ENCODE measurements at places on chromosomes 2 and 18.

- no peak for DNase-seq
Observed at GRCh38 chr2:29108225-29108624, 7.0 kb upstream of the CLIP4 start.

DNA sequence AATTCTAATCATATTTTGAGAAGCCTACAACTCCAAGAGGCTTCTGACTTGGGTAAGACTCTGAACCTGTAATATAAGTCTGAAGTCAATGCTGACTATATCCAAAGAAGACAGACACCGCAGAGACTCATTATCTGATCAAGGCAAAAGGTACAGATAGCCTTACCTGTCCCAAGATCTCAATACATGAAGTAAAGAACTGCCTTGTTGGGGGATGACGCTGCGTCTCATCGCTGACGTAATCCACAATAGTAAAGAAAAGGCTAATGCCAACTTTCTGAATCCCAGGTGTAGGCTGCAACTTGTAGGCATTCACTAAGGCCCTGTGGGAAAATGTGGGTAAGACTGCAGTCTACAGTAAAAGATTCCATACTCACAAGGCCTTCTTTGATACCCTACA, 62.1 kb downstream of the SIGLEC15 start:
- DNase-seq: no peak

DNA sequence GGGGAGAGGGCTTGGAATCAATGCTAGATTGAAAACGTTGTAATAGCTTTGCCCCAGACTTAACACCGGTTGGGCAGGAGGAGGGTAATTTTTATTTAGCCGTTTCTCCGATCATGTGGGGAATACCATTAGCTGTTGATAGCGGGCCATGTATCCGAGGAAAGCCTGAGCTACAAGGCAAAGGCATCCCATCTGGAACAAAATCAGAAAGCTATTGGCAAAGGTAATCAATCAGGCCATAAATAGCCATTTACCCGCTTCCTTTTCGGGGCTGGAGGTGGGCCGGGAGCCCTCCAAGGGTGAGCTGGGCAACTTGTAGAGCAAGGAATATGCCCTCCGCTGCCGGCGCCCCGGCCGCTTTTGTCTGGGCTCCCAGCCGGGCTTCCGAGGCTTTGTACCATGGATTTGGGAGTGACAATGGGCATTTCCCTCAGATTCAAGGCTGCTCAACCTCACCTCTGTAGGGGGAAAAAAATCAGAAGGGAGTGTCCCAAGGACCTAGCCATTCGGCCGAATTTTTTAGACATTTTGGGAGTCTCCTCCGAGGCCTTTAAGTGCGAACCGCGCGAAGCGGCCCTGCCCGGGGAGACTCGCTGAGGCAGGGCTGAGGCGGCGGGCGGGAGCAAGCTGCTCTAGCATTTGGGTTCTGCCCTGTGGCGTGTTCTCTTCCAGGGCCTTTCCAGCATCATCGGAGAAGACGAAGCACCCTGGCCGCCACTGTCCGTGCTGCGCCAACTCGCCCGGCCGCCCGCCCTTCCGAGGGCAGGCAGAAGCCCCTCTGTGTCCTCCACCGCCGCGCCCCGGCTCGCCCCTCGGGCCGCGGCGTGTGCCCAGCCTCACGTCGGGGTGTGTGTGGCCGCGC, 1.1 kb upstream of the HOXD9 start:
- DNase-seq: no peak

DNA sequence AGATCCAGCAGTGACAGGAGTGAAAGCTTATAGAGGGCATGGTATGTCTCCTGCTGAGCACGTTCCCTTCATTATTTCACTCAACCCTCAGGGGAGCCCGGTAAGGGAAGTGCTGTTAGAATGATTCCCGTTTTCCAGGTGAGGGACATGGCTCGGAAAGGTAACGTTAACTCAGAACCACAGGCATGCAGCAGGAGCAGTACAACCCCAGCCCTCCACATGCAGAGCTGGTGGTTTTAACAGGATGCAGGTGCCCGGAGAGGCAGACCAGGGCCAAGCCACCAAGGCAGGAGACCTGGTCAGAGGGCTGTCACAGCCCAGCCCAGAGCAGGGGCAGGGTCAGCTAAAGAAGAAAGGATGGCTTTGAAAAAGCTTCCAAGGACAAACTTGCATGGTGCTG, 268.5 kb downstream of the SH3BP4 start:
- DNase-seq: no peak

DNA sequence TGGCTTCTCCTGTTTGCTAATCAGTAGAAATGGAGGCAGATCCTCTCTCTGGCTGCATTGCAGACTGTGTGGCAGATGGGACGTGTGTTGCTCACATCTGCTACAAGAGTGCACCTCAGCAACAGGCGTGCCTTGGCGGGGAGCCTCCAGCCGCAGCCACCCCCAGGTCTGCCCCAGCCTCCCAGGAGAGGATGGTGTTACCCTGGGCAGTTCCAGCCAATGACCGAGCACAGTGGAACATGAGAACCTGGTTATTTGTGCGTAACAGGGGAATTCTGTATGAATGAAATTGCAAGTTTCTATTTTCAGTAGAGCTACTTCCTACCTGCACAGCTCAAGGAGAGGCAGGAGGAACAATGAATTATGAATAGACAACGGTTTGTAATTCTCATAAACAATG, 130.6 kb upstream of the CBLN2 start:
- DNase-seq: no peak

GRCh38 chr2:231467016-231467545, 2.8 kb upstream of the NCL start:
- DNase-seq: peak; percentile 41

- DNase-seq: no peak
Observed at GRCh38 chr2:157726946-157727345, 98.3 kb upstream of the ACVR1C start.

- peak; percentile 35 for DNase-seq
Observed at GRCh38 chr2:1795261-1796231, 51.2 kb upstream of the PXDN start.

DNA sequence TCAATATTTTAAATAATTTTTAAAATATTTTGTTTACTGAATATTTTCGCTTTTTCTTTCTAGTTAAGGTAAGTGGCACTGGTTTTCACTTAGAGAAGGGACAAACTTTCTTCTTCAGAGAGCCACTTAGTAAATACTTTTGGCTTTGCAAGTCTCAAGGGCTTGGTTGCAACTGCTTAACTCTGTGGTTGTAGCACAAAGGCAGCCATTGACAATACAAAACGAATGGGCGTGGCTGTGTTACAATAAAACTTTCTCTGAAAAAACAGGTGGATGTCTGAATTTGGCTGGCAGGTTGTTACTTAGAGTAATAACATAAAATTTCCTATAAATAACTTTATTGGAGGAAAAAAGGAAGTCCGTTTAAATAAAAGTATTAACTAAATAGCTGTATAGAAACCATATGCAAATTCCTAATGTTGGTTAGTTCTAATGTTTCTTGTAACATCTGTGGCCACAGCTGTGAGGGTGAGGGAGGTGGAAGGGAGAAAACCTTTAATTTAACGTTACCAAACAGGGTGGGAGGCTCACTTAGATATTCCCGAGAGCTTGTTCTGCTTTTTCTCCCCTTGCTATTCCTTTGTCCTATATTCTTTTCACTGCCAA, 62.4 kb upstream of the TNP1 start:
- DNase-seq: no peak

- DNase-seq: no peak
Observed at GRCh38 chr2:199115169-199115568, 342.6 kb downstream of the SATB2 start.

- DNase-seq: peak; percentile 17
Observed at GRCh38 chr18:64019922-64020756, 50.3 kb downstream of the SERPINB8 start.

- no peak for DNase-seq
Observed at GRCh38 chr2:6392966-6393365, 472.7 kb downstream of the CMPK2 start.

DNA sequence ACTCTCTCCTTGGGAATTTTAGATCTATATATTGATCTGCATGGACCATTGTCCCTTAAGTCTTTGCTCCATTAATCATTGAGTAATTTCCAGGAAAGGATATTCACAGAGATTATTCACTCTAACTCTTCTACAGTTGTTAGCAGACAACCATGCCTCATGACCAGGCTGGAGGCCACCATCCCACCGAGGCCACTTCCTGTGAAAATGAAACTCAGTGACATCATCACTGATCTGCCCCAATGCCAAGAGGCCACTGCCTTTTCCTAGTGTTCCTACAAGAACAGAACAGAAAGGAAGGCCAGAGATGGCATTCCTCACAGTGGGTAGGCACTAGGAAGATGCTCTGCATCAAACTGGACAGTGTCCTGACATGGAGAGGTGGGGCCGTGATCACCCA, 161.3 kb downstream of the DTNA start:
- peak; percentile 10 for DNase-seq

DNA sequence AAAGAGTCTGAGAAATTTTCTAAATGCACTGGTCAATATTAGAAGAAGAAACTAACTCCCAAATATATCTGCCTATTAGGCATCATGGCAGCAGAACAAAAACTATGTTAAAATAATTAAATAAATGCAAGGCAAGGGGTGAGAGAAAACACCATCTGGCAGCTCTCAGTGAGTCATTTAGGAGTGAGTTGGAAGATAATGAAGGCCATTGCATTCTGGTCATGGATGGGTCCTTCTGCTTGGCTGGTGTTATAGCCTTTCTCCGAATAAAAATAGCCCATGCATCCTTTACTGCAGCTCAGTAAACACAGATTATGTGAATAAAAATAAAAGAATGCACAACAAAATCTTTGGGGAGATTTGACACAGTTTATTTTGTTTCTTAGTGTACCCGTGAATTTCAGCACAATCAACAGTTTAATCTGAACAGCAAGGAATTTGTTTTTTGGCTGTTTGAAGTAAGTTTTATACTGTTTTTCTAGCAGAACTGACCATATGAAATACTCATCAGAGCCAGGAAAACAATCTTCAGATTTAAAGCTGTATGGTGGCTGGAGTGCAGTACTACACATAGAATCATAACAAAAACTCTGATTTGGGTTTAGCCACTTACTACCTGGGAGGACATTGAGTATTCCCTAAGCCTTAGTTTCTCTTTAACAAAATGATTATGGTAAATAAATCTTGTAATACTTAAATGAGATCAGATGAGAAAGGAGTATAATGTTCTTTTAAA, 225.1 kb upstream of the ITGA4 start:
- DNase-seq: no peak

DNA sequence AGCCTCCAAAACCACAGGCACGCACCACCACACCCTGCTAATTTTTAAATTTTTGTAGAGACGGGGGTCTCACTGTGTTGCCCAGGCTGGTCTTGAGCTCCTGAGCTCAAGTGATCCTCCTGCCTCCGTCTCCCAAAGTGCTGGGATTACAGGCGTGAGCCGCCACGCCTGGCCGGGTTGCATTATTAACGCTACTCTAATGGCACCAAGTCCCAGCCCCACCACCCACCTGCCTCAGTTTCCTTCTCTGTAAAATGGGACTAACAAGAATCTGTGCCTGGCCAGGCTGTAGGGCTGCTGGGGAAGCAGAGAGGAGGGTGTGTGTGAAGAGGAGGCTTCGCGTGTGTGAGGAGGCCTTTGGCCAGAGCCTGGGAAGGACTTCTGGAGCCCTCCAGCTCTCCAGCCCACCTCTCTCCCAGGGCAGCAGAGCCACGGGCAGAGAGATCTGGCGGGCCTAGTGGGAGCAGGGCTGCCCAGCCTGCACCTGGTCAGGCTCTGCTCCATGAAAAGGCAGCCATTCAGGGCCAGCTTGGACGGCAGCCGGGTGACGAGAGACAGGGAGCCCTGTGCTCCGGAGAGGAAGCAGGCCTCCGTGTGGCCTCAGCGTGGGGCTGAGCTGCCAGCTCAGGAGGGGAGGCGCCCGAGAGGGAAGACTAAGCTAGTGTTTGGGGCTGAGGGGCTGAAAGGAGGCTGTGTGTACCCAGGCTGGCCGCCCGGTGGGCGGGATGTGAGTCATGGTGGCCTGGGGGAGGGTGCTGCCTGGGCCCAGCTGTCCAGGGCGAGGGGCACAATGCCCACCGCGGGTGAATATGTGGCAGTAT, 7.4 kb upstream of the B3GNT7 start:
- DNase-seq: no peak

DNA sequence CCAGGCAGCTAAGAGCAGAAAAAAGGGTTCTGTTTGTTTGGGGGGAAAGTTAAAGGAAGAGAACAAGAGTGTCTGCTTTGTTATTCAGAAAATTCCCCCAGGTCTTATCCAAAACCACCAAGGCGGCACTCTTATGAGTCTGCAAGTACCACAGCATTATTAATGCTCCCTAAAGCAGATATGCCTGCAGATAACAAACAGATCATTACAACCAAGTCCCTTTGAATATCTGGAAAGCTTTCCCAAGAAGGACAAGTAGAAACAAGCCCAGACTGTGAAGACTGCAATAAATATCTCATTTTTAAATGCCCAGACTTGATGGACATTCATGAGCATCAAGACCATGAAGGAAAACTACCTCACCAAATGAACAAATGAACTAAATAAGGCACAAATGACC, 278.6 kb upstream of the TMEFF2 start:
- DNase-seq: no peak

Data from kidney (tissue), 22 donors.